ENCODE measurements at places on chromosomes 5 and 9. TPM values are rescaled to one million over a fixed set of nuclear protein-coding genes. Genes with fewer than 3 reads are reported as not detected.
A peak's percentile ranks its signal among the peaks of the same experiment; 100 is the strongest.

Gene EFNA5
- total RNA-seq: 42.2 TPM

DNA sequence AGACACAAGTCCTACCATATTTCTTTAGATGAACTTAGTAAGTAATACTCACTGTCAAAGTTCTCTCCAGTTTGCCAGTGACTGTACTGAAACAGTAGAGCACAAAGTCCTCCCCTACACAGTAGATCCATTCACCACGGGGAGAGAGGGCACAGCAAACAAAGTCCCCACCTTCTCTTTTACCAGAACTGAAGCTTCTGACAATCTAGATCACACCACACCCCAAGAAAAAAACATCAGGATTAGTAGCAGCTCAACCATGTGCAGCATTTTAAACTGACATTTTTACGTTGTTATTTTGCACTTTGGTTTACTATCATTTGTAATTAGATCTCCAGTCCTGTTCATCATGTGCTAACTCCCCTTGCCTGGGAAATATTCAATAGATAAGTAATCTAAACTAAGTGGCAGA is 23.0 kb downstream of the DNAJA1 start:
- peaks cover 20% of the 10 kb centered on the region for H3K4me1 ChIP-seq
- H3K4me3 ChIP-seq: no peak overlapping the region
- DNase-seq: no peak
- H3K36me3 ChIP-seq: peaks cover 13% of the 10 kb centered on the region

GRCh38 chr5:72167804-72168203 is 60.5 kb downstream of the MAP1B start:
- no peak overlapping the region for H3K4me3 ChIP-seq
- peaks cover 42% of the 10 kb centered on the region for H3K4me1 ChIP-seq
- DNase-seq: no peak

GRCh38 chr5:146722361-146722779 is 156.2 kb downstream of the PPP2R2B start:
- peaks cover 17% of the 10 kb centered on the region for H3K4me1 ChIP-seq
- no peak overlapping the region for H3K27ac ChIP-seq
- H3K4me3 ChIP-seq: no peak overlapping the region
- peaks cover 4% of the 10 kb centered on the region for H3K36me3 ChIP-seq
- DNase-seq: no peak

GRCh38 chr9:111559000-111559610 is 34.1 kb downstream of the ZNF483 start:
- peaks cover 57% of the 10 kb centered on the region for H3K36me3 ChIP-seq
- no peaks in the 10 kb centered on the region for H3K27me3 ChIP-seq
- peak overlapping the region; percentile 10 for H3K4me3 ChIP-seq
- H3K4me1 ChIP-seq: no peaks in the 10 kb centered on the region

GRCh38 chr9:126116351-126117157 is 210.1 kb upstream of the MVB12B start:
- no peaks in the 10 kb centered on the region for H3K4me1 ChIP-seq
- peaks cover 21% of the 10 kb centered on the region for H3K27me3 ChIP-seq
- H3K4me3 ChIP-seq: no peak overlapping the region
- no peak for DNase-seq
- no peak overlapping the region for H3K27ac ChIP-seq

All from neural crest cell (in vitro differentiated cells).